ENCODE measurements at places on chromosomes 7 and 10.

- no peak for DNase-seq
These were observed 262.9 kb downstream of the PTPRN2 start for GRCh38 chr7:158324397-158325360.

DNA sequence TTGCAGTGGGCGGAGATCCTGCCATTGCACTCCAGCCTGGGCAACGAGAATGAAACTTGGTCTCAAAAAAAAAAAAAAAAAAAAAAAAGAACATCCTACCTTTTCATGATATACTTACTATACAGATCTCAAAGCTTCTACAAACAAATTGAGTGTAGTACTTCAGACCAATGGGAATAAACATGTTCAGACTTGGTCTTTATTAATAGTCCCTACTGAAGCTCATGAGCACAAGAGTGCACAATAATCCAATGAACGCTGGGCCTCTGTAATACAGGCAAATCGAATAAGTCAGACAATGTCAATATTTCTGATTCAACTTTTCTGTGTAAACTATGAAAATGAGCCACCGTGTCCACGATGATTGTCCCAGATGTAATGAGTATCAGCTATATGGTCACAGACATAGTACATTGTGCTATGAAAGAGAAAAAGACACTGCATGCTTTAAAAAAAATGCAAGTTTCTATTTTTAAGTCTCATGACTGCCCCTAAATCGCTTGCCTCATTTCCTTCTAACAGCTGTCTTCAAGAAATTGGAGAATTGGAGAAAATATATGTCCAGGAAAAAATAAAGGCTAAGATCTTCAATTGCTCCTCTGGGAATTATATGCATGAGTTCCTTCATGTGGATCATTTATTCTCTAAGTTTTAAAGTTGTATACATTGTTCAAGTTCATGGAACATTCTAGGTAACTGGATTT lies 64.0 kb upstream of the CTTNBP2 start:
- DNase-seq, result no peak

GRCh38 chr10:107144490-107144889 lies 20.0 kb downstream of the SORCS1 start:
- no peak for DNase-seq

GRCh38 chr7:30032310-30033125 lies 4.3 kb downstream of the PLEKHA8 start:
- no peak for DNase-seq

GRCh38 chr7:121480566-121481335 lies 84.6 kb upstream of the FAM3C start:
- DNase-seq, result no peak

DNA sequence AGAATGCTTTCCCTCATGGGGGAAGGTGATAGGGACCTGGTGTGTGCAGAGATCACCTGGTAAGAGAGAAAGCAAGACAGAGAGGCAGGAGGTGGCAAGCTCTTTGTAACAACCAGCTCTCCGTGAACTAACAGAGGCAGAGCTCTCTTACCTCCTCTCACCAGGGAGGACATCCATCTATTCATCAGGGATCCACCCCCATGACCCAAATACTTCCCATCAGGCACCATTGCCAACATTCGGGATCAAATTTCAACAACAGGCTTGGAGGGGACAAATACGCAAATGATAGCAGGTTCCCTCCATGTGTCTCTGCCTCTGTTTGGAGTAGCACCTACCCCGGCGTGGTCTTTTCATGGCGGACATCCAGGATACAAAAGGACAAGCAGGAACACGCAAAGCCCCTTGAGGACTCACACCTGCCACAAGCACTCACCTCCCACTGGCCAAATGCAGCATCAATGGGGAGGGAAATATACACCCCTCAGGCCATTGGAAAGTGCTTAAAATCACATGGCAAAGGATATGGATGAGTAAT lies 431.2 kb upstream of the AUTS2 start:
- DNase-seq, result no peak

DNA sequence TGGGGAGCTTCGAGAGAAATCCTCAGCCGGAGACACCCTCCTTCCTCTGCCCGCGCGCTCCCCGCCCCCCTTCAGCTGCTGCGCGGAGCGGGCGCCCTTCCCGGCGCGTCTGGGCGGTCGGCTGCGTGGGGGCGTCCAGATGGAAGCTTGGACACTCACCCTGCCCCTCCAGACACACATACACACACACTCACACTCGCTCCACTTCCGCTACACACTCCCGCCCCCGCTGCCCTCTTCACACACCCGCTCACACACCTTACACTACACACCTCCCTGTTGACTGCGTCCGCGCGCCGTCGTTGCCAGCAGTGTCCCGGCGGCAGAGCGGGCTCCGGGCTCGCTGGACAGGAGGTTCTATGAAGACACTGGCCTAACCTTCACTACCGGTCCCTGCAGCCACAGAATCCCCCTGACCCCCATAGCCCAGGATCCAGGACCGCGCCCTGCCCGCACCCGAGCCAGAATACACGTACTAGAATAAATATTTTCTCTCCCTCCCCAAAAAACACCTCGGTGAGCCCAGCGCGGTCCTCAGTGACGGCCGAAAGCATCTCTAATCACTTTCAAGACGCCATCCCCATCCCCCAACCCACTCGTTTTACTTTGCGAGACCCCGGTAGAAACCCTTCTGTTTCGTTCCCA lies 1.1 kb upstream of the EGR2 start:
- DNase-seq, result no peak

All from caudate nucleus (tissue), 63 donors.